ENCODE measurements at places on chromosomes 1 and 21.

DNA sequence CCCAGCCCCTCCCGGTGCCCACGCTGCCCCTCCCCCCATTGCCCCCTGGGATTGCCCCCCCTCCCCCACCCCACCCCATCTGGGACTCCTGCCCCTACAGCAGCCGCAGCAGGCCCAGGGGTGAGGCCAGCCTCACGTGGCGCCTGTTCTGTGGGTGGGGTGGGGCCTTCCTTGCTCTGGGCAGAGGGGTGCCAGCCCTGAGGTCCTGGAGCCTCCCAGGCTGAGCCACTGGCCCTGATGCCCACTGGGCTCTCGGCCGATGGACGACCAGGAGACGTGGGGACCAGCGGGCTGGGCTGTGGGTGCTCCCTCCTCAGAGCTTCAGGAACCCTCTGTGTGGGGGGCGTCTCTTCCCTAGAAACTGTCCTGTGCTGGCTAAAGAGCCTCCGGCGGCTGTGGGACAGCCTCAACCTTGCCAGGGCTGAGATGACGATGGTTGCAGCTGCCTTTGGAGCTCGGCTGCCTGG lies 5.8 kb upstream of the C1orf159 start:
- DNase-seq: no peak

DNA sequence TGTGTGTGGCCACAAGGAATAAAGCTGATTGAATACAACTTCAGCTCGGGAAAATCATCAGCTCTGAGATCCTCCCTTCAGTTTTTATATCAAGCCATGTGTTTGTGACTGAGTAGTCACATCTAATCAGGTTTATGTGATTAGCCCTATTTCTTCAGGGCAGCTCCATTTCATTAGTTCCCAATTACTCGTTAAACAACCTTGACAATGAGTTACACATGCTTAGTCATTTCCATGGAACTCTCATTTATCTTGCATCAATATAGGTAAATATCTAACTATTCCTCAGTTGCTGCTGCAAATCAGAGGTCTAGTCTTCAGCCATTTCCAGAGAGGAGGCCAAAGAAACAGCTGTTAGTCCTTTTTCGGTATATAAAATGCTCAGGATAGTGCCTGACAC lies 16.3 kb downstream of the CRB1 start:
- no peak for DNase-seq

- no peak for DNase-seq
Measured at GRCh38 chr1:236354330-236355147, 39.5 kb upstream of the EDARADD start.

DNA sequence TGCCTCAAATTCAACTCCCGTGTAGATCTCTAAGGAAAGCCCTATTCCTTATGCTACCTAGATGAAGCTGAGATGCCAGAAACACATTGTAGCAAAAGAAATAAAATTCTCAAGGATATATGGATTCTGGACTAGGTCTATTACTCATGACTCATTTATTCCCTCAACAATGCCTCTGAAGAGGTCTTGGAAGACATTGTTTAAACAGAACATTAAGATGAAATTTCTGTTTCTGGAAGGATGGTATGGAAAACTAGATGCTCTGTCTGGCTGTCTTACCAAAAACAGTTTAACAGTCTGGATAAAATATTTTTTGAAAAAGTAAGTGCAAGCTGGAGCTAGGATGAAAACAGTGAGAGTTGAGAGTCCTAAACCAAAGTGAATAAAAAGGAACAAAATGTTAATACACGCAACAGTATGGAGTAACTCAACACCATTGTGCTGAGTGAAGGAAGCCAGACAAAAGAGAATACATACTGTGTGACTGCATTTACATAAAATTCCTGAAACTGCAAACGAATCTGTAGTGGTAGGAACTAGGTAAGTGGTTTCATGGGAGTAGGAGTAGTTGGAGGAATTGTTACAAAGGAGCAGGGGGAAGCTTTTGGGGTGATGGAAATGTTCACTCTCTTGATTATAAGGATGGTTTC lies 59.3 kb upstream of the GNG12 start:
- no peak for DNase-seq

DNA sequence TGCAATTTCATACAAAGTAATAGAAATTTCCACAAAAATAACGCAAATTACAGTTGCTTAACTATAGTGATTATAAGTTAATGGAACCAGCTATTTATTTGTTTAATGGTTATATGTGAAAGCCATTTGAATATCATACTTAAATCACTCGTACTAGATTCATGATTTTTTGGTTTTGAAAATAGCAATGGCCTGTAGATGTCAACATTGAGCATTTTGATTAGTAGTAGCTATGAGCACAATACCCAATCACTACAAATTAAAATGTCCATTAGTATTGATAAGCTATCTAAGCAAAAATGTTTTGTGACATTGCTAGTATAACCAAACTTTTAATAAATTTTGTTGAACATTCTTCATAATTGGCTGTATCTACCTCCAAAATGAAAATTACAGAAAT lies 10.0 kb downstream of the COL24A1 start:
- DNase-seq: no peak

DNA sequence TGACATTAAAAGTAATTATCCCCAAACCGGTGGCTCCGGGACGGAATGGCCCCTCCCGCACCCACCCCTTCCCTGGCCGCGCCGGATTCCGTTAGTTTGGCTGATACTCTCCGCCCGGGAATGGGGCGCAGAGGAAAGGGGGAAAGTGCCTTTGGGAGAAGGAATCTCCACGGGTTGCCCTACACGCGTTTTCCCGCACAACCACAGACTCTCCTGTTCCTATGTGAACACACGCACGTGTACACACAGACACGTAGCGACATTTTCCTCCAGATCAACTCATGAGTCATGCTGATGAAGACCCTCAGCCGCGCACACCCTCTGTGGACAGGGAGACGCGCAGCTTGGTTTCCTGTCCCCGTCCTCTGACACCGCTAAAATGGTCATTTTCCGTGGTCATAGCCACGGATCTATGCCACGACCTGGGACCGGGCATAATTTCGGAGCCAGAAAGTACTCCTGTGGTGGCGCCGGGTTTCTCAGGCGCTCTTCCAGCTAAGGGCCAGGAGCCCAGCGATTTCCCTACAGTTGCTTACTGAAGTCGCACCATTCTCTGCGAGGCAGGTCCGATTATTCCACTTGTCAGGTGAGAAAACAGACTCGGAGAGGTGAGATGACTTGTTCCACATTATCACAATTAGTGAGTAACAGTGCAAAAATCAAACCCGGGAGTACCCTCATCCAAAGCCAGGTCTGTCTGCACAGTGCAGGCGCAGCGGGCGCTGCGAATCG lies 4.0 kb upstream of the DMRTA2 start:
- no peak for DNase-seq

DNA sequence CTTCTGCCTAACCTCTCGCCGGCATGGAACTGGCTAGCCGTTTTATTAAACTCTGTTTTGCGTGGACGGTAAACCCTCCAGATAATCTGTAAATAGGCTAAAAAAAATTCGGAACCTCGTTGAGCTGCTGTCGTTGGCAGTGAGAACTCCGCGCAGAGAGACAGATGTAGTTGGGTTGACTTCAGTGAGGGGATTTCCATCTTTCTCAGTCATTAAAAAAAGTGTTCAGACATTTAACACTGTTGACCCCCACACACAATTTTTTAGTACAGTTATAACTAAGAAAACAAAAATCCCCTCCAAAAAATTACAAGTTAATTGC lies 464 bp downstream of the PARK7 start:
- no peak for DNase-seq

GRCh38 chr1:32920833-32921232 lies 19.6 kb upstream of the TMEM54 start:
- no peak for DNase-seq

GRCh38 chr1:101017448-101017847 lies 8.1 kb downstream of the DPH5 start:
- DNase-seq: no peak

DNA sequence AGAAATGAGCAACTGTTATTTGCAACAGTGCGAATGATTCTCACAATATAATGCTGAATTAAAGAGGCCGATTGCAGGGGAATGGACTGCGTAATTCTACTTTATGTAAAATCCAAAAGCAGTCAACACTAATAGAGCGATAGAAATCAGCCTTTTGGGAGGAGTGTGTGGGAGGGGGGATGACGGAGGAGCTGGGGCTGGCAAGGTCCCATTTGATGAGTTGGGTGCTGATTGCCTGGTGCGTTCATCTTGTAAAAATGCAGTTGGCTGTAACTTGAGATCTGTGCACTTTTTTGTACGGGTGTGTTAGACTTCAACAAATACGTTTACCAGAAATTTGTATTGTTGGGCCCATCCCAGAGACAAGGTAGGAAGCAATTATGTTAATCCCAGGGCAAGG lies 20.7 kb downstream of the TNFRSF8 start:
- no peak for DNase-seq

DNA sequence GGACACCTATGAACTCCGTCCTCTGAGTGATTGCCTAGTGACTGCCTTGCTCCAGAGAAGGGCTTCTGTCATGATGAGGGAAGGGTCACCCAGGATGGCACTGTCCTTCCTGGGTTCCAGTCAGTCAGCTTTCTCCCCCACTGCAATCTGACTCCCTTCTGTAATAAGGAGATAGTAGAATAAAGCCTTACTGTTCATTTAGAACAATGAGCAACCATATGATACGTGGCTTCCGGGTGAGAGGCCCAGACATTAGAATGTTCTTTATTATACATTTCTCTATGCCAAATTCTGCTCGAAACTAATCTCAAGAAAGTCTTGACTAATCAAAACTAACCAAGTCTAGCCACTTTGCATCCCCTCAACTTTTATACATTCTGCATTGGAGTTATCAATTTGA lies 8.5 kb upstream of the MTMR11 start:
- DNase-seq: no peak

- DNase-seq: no peak
Measured at GRCh38 chr1:216607067-216607697, 116.0 kb downstream of the ESRRG start.

- DNase-seq: no peak
Measured at GRCh38 chr1:184502161-184502560, 115.3 kb downstream of the C1orf21 start.
